Uterus (tissue), 4 donors: ENCODE measurements at places on chromosomes 6 and 20. TPM values are rescaled to one million over a fixed set of nuclear protein-coding genes. Genes with fewer than 3 reads are reported as not detected.

The C20orf202 gene
- 0.83 TPM for total RNA-seq

GRCh38 chr6:5674141-5674540 lies 332.6 kb downstream of the NRN1 start:
- no peak for DNase-seq

DNA sequence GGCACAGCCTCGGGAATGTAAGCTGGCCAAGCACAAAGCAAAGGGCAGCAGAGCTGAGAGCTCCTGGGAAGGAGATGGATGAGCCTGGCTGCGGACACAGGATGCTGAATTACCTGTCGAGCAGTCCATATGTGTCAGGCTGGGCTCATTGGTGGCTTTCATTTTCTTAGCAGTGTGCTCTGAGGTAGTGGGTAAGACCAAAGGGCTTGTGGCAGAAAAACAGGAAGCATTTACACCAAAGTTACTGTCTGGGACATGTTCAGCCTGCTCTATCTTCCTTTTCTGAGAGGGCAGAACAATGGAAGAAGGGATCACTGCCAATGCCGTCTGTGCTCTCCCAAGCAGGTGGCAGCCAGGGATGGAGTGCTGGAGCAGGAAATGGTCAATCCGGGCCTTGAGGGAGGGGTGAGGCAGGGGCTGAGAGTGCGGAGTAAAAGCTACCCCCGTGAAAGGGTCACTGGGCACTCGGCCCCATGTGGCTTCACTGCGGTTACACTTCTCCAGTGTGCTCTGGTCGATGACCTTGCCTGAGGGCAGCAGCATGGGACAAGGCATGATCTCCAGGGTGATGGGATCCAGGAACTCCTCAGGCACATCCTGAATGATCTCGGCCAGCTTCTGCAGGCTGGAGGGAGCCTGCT lies 36.9 kb upstream of the AVP start:
- DNase-seq = no peak

DNA sequence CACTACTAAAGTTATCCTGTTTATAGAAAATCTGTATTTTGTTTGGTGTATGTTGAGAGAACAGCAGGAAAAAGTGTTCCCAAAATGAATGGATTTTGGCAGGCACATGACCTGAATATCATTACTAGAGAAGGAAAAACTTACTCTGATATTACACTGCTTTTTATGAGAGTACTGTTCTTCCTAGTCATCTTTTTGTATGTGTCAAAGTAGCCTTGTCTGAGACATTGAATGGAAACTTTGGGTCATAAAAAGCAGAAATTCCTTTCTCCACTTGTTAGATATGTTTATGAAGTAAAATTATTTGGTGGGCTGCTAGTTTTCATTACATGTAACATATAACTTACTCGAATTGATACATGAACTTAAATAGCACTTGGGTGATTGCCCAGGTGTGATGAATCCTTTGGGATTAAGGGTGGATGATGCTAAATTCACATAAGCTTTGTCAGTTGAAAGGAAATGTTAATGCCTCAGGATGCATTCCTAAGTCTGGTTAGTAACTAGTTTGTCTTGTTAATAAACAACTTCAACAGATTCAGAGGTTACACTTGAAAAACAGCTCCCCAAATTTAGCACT lies 206.7 kb downstream of the CENPW start:
- DNase-seq = no peak
